ENCODE measurements at places on chromosomes 1 and 21.

DNA sequence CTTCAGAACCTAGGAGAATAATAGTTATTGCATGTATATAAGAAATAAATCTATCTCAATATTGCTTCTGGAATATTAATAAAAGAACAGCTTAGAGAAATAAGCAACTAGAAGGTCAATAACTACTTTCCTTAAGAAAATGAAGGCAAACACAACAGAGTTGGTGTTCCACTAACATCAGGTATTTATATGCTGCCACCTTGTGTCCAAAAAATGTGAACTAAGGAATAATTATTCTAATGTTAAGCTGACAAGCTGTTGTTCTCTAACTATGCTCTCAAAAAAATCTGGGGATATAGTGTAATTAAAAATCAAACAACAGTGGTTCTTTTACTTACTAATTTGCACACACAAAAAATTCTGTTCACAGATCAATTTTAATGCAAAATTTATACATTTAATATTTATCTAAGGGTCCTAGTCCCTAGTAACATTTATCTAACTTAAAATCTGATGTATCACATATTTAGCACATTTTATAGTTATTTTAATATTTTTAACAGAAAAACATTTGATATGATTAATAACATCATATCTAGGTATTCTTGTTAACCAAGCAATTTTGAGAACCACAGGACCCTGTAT, 39.6 kb downstream of the UCHL5 start:
- DNase-seq, result no peak

- no peak for DNase-seq
Observed at GRCh38 chr1:16367968-16368890, 1.2 kb downstream of the SZRD1 start.

GRCh38 chr1:29478151-29478791, 241.9 kb downstream of the PTPRU start:
- DNase-seq, result no peak

- DNase-seq, result no peak
Observed at GRCh38 chr1:170538687-170539086, 6.7 kb downstream of the GORAB start.

GRCh38 chr1:230231774-230232145, 164.7 kb downstream of the GALNT2 start:
- DNase-seq, result no peak

GRCh38 chr1:119703666-119704450, 7.9 kb upstream of the PHGDH start:
- DNase-seq, result no peak

- DNase-seq, result no peak
Observed at GRCh38 chr21:34536820-34537219, 24.8 kb upstream of the KCNE1 start.

DNA sequence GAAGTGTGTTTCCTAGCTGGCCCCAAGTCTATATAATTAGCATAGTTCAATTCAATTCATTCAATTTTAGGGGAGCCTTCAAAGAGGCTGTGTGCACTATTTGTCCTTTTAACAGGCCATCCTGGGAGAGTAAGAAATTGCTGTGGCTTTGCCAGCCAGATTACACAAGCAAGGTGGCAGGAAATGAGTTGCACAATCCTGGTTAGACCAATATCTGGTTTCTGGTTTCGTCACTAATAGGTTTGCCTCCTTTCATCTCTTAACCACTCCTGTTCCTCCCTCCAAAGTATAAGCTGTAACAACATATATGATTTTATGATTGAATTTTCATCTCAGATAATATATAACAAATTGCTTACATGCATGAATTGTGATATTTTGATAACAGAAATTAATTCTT, 84.1 kb upstream of the NEGR1 start:
- DNase-seq, result no peak

GRCh38 chr1:236800002-236800620, 5.0 kb downstream of the MTR start:
- no peak for DNase-seq

GRCh38 chr21:34934350-34934749, 114.8 kb downstream of the RUNX1 start:
- no peak for DNase-seq

DNA sequence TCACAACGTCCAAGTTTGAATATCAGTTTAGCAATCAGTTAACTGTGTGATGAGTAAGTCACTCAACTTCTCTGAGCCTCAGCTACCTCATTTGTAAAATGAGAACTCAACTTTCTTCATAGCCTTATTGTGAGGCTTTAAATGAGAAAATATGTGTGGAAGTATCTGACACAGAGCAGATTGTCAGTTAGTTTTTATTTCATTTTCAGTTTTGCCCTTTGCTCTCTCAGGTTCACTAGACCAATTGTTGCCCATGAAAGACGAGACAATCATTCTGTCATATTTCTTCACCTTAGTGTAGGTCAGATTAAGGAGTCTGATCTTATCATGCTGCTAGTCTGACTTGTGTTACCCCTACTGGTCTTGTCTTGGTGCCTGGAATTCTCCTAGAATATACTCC, 232.8 kb upstream of the PTBP2 start:
- DNase-seq, result no peak

DNA sequence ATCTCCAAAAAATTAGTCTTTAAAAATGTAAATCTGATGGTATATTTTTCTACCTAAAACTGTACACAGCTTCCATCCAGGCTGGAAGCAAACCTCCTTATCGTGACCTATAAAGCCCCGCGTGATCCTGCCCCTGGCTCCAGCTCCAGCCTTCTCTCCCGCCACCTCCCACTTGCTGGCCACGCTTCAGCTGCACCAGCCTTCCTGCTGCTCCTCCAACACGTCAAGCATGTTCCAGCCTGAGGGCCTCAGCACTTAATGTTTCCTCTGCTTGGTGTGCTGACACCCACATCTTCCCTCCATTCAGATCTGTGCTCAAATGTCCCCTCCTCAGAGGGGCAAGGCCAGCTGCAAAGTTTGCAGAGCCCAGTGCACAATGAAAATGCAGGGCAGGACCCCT, 123.5 kb upstream of the MAGI3 start:
- DNase-seq, result no peak

- DNase-seq, result peak; percentile 21
Observed at GRCh38 chr1:117754061-117754969, 148.5 kb downstream of the TENT5C start.

- no peak for DNase-seq
Observed at GRCh38 chr1:7534061-7534825, 236.9 kb upstream of the VAMP3 start.
